Anterior cingulate cortex (tissue), 58 donors: ENCODE measurements at places on chromosomes 1 and 21.

DNA sequence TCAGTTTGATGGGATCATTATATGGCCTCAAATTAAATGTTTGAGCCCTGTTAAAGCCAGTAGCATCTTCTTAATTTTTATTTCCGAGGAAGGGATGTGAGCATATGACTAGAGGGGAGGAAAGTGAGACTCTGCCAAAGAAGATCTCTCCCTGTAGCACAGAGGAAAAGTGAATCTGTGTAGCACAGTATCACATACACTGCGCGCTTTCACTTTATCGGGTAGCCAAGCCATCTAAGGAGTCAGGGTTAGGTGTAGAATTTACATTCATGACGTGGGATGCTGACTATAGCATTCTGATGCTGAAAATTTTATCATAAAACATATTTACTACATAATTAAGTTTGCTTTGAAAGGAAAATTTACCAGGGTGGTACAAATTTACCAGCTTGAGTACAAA is 24.0 kb downstream of the LRRC8D start:
- DNase-seq: no peak

- no peak for DNase-seq
Observed at GRCh38 chr1:22639286-22639685, 2.9 kb downstream of the C1QA start.

GRCh38 chr1:12012560-12013316 is 6.6 kb upstream of the MIIP start:
- no peak for DNase-seq

DNA sequence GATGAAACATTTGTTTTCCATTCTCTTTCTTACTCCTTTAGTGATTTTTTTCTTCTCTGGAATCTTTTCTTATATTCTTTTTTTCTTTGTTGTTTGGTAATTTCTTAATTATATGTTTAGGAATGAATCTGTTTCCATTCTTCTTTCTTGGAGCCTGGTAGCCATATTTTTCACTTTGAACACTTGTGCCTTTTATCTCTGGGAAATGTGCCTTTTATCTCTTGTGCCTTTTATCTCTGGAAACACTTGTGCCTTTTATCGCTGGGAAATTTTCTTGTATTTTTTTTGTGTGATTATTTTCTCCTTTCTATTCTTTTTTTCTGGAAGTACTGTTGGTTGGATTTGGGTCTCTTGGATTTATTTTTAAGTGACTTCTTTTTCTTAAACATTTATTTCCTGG is 118.2 kb downstream of the LEPR start:
- DNase-seq: no peak

GRCh38 chr21:34536820-34537219 is 24.8 kb upstream of the KCNE1 start:
- DNase-seq: no peak

DNA sequence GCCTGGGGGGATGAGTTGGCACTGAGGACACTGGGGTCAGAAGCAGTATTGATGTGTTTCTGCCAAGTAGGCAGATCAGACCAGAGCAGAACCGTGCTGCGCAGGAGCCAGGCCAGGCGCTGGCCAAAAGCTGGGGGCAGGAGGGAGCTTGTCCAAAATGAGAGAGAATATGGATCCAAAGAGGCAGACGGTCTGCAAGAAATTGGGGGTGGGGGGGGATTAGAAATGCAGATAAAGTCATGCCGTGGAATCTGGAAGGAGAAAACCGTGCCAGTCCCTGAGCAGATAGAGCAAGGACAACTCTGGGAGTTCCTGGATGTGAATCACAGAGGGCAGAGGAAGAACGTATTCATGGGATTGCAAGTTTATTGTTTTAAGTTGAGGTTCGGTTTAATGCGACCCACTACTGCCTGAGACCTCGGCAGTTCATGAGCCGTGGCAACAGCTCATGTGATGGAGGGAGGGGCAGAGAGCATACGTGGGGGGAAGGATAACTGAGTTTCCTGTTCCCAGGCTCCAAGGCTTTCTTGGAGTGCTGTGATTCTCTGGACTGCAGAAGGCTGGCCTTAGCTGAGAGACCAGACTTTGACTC is 224.0 kb downstream of the FGGY start:
- DNase-seq: no peak

- DNase-seq: no peak
Observed at GRCh38 chr1:219871427-219872057, 56.8 kb downstream of the SLC30A10 start.

DNA sequence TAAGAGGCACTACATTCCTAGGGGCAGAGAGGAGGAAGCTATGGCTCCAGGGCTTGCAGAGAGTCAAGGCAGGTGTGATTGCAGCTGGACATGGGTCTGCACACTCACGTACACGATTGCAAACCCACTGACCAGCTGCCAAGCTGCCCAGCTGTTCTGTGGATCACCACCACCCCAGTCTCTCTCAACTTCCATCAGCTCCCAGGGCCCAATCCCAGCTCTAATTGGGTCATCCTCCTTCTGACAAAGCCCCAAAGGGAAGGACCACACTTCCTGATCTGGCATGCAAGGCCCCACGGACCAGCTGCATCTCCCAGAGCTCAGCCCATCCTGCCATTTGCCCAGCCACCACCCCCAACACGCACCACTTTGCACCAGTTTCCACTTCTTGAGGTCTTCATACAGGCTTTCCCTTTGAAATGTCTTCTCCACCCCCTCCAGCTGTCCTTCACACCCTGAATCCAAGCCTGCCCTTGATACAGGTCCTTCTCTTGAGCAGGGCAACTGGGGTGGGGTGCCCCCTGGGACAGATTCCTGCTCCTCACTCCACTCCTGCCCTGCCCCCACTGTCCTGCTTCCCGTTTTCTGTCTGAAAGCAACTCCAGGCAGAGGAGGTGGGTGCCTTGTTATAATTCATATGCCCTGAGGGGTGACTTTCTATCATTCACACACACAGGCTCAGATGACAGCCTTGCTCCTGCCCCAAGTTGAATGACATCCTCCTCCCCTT is 179.4 kb upstream of the EDN2 start:
- DNase-seq: no peak

- DNase-seq: no peak
Observed at GRCh38 chr1:179231923-179232322, 2.4 kb upstream of the ABL2 start.

DNA sequence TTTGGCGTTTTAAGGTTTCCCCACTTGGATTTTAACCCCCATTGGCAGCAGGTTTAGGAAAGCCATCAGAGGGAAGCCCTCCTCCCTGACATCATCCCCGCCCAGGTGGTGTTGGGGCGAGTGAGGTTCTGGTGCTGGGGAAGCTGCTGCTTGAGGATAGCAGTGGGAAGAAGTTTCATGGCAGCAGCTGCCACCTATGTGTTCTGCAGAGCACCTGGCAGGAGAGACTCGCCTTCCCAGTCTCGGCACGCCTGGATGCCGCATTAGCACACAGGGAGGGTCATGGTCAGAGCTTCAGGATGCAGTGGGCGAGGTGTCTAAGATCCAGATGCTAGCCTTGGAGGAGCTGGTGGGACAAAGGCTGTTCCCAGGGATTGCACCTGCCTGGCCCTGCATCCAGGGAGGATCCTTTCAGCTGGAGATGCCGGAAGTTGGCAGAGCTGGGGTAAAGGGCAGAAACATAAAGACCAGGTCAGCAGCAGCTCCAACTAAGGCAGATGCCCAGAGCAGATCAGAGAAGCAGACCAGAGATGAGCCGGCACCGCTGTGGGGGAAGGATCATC is 33.9 kb downstream of the ABCG1 start:
- DNase-seq: no peak

- DNase-seq: no peak
Observed at GRCh38 chr21:41891132-41891531, 12.0 kb upstream of the PRDM15 start.

- no peak for DNase-seq
Observed at GRCh38 chr1:172627702-172628101, 31.2 kb upstream of the FASLG start.

DNA sequence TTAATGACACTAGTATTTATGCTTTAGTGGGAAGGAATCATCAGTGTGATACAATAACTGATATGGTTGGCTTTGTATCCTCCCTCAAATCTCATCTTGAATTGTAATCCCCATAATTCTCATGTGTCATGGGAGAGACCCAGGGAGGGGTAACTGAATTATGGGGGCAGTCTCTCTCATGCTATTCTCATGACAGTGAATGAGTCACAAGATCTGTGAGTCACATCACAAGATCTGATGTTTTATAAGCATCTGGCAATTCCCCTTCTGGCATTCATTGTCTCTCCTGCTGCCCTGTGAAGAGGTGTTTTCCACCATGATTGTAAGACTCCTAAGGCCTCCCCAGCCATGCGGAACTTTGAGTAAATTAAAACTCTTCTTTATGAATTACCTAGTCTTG is 1760.3 kb downstream of the NCAM2 start:
- no peak for DNase-seq

DNA sequence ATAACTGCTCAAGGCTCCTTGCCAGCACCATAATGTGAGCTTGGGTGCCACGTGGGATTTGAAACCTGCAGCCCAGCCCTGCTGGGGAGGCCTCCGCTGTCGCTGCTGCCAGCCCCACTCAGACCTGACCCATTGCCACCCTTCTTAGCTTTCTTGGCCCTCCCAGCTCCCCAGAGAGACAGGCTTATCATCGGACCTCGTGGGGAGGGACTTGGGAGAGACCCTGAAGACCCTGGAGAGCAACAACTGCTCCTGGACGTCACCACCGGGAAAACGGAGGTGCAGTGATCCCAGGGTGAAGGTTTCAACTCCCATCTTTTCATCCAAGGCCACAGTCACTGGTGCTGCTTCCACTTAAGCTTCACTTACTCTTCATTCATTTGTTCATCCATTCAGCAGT is 596.1 kb downstream of the PTPRU start:
- DNase-seq: no peak

- DNase-seq: no peak
Observed at GRCh38 chr1:156524481-156524869, 23.9 kb upstream of the MEF2D start.

DNA sequence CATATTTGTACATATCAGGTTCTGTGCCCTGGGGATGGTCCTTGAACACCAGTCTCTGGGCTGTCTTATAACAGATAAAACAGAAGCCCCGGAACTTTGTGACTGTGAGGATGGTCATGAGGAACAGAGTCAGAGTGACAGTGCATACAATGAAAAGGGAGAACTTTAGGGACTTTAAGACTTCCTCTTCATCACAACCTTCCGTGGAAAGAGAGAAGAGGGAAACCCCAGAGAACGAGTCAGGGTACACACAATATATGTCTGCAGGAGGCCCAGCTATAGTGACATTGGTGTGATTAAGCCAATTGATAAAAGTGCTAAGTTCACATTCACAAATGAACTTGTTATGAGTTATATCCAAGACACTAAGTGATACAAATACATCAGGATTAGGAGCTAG is 32.1 kb downstream of the TLR5 start:
- DNase-seq: no peak

DNA sequence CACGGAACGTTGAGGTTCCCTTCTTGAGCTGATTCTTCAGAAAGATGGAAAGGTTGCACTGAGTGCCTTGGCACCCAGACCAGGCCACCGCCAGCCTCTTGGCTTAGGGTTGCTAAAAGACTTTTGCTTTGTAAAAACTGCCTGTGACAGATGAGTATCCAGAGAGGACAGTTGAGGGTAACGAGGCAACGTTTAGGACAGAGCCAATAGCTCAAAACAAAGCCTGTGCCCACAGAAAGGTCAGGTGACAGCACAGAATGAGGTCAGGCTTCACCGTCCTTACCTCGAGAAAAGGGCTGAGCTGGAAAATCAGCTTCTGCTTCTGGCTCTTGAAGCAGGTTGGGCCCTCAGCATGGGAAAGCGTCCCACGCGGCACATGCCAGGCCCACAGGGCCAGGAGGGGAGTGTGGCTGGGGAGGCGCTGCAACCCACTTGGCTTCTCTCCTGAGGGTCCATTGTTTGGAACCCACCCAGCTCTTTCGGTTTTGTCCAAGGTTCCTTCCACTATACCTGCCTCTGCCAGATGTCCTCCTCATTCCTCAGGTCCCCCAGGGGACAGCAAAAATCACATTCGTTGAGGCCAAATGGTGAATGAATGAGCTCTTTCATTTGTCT is 55.5 kb downstream of the SCCPDH start:
- DNase-seq: no peak

DNA sequence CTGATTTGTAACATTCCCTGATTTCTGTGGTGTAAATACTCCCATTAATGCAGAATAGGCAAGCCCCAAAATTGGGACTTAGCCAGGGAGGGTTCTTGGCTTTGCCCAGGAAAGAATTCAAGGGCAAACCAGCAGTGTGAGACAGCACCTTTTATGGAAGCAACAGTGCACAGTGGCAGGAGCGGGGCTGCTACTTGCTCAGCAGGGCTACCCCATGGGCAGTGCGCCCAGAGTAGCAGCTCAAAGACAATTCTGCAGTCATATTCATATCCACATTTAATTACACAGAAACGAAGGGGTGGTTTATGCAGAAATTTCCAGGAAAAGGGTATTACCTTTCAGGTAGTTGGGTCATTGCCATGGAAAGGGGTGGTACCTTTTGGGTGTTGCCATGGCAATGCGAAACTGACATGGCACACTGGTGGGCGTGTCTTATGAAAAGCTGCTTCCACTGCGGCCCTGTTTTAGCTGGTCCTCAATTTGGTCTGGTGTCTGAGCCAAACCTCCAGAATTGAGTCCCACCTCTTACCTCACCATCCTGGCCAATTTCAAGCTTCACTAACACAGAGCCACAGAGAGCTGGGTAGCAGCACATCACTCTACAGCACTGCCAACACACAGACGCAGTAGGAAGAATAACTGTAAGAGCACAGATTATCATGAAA is 35.9 kb downstream of the FHAD1 start:
- DNase-seq: no peak

DNA sequence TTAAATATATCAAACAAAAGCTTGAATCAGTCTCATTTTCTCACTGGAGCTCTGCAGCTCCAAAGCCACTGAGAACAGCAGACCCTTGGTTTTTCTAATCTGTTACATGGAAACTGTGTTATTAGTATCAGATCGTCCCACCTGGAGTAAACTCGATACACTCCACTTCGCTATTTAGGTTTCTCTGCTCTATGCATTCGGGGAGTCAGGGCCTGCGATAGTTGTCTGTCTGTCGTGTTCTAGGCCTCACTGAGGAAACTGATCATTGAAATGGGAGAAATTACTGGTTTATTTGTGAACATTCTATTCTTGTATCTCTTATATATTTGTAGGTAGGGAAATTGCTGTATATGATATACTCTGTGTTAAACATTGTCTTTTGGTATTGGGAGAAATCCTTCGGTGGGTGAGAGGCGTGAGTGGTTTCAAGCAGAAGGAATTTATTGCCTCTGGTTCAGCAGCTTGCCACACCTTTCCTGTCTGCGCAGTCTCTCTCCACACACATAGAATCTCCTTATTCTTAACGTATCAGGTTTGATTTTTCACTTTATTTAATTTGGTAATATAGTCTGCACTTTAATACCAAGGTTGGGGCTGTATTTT is 8.5 kb downstream of the PRDM2 start:
- no peak for DNase-seq

- no peak for DNase-seq
Observed at GRCh38 chr21:15549671-15550070, 180.1 kb upstream of the USP25 start.
